IMR-90 (cell line): ENCODE measurements at places on chromosomes 7 and 10. TPM values are rescaled to one million over a fixed set of nuclear protein-coding genes. Genes with fewer than 3 reads are reported as not detected.
A peak's percentile ranks its signal among the peaks of the same experiment; 100 is the strongest.

DNA sequence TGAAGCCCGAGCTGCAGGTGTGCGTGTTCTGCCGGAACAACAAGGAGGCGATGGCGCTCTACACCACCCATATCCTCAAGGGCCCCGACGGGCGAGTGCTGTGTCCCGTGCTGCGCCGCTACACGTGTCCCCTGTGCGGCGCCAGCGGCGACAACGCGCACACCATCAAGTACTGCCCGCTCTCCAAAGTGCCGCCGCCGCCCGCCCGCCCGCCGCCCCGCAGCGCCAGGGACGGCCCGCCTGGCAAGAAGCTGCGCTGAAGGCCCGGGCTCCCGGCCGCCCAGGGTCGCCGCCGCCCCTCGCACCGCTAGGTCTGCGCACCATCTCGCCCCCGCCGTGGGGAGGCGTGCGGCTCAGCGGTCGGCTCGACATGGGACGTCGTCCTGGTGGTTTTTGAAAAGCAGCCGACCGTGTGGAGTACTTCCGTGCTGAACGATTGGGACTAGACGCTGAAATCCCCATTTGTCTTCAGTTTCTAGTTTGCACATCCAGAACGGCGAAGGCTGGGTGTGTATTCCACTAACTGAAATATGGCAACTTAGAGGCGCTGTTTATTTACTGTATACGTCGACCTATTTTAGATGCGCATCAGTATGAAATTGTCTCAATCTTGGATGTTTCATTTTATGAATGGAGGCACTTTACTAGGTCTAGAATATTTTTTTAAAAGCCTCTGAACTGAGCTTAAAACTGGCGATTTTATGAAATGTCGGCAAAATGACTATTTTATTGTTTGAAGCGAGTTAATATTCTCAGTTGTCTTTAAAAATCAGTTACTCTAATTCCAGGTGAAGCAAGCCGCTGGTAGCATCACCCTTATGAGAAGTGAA is 1.1 kb downstream of the NANOS1 start:
- peaks cover 7% of the 10 kb centered on the region for H3K36me3 ChIP-seq
- peaks cover 4% of the 10 kb centered on the region for H3K4me1 ChIP-seq
- H3K4me3 ChIP-seq = peak overlapping the region; percentile 60
- H3K27me3 ChIP-seq = no peaks in the 10 kb centered on the region

GRCh38 chr10:121036431-121036830 is 185.3 kb downstream of the WDR11 start:
- no peak overlapping the region for H3K4me3 ChIP-seq
- no peaks in the 10 kb centered on the region for H3K4me1 ChIP-seq
- no peaks in the 10 kb centered on the region for H3K36me3 ChIP-seq
- DNase-seq = no peak

DNA sequence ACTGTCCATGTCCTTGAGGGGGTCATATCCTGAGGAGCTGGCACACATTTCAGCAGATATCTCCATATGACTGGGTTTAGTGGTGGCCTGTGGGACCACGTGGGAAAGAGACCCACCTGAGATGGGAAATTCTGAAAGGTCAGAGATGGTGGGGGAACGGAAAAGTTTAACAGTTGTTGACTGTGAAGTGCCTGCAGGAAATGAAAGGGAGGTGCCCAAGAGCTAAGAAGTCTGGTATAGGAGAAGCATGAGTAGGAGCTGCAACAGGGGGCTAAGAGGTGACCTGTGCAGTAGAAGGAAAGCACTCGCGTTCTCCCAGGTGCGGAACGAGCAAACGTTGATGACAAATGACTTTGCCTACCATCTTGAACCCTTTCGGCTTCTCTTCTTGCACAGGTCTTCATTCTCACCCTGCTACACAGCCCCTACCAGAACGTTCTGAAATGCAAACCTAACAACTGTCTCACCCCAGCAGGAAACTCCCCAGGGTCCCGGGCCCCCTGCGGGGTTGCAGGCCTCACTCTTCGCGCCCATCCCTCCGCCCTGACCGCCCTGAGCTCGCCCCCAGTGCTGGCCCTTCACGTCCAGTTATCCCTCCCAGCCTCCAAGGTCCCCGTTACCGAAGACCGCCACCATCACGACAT is 9.8 kb upstream of the FXYD4 start:
- no peaks in the 10 kb centered on the region for H3K36me3 ChIP-seq
- no peak for DNase-seq
- H3K4me1 ChIP-seq = no peaks in the 10 kb centered on the region
- H3K27ac ChIP-seq = no peak overlapping the region

ZNF239 gene
- total RNA-seq = 10.8 and 12.7 TPM in 2 replicates

ANKRD1 gene
- 10.8 and 19.4 TPM in 2 replicates for total RNA-seq

FBXW4 gene
- 26.7 and 31.7 TPM in 2 replicates for total RNA-seq
